Anterior cingulate cortex (tissue), 58 donors: ENCODE measurements at places on chromosomes 16 and 17.
A peak's percentile ranks its signal among the peaks of the same experiment; 100 is the strongest.

DNA sequence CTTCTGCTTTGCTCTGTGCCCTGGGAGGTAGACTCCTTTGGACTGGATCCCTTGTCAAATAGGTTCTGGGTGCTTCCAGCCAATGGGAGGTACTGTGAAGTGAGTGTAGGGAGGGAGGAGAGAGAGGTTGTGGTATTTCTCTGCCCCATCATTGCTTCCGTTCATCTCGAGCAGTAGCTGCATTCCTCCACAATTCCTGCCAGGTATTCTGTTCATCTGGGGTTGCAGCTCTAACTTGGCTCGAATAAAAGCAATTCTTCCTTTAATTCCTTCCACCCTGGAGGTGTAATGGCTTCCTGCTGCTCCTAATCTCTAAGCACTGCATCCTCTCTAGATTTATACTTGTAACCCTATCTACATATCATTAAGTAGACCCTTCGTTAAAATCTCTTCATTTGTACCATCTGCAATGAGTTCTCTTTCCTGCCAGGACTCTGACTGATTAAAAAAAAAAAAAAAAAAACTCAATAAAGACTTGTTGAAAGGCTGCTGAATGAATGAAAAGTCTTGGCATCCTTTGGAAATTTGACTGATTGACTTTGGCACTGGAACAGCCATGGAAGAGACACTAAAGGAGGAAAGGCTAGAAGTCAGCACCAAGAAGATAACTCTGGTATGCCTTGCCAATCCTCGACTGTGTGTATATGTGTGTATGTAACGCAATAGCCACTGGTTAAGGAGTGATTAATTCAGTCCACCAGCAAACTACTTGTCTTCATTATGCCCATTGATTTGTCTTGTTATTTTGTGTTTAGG lies 616.9 kb upstream of the SOX9 start:
- DNase-seq: no peak

GRCh38 chr16:8915722-8916301 lies 33.7 kb downstream of the LITAFD start:
- DNase-seq: no peak

GRCh38 chr16:54891346-54891745 lies 39.3 kb upstream of the IRX5 start:
- DNase-seq: no peak

GRCh38 chr17:28282596-28282995 lies 36.4 kb upstream of the TMEM97 start:
- no peak for DNase-seq

DNA sequence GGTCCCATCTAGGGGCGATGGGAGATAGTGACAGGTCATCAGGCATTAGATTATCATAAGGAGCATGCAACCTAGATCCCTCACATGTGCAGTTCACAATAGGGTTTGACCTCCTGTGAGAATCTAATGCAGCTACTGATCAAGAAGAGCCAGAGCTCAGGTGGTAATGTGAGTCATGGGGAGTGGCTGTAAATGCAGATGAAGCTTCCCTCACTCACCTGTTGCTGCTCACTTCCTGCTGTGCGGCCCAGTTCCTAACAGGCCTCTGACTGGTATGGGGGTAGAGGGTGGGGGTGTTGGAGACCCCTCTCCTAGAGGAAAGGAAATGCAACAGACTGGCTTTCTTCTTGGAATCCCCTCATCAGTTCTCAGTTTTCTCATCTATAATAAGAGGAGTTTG lies 131.4 kb downstream of the CA10 start:
- DNase-seq: no peak

- DNase-seq: peak; percentile 62
These were observed at the start of gene CACNB1 for GRCh38 chr17:39197380-39198185. CACNB1 (minus strand) TSS chr17:39197669; CDS start chr17:39197495, 174 bp downstream.

GRCh38 chr16:19130852-19131824 lies 17.4 kb downstream of the ITPRIPL2 start:
- peak; percentile 32 for DNase-seq

GRCh38 chr17:43020789-43021740 lies 1.1 kb downstream of the VAT1 start:
- no peak for DNase-seq

DNA sequence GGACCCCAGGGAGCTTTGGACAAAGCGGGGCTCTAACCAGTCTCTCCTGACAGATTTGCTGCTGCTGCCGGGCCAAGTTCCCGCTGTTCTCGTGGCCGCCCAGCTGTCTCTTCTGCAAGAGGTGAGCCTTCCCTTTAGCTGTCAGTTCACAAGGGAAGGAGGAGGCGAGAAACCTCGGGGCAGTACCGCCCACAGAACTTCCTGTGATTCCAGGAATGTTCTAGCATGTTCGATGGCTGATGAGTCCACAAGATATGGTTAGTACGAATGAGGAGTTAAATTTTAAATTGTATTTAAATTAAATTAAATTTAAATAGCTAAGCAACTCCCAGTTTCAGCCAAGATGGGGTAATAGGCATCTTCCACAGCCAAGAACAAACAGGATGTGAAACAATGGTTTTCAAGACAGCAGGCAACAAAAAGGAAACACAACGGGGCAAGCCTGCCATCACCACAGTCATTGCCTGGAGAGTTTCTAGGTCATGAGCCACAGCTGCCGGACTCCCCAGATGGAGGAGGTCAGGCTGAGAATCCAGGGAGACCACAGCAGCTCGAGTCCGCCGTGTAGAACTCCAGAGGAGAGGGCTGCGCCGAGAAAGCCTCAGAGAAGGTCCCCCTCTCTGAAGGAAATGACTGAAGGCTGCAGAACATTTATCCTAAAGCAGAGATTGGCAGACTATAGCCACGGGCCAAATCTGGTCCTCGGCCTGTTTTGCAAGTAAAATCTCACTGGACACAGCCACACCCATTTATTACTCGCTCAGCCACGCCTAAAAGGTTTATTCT lies 9.5 kb upstream of the TCF25 start:
- DNase-seq: peak; percentile 1

DNA sequence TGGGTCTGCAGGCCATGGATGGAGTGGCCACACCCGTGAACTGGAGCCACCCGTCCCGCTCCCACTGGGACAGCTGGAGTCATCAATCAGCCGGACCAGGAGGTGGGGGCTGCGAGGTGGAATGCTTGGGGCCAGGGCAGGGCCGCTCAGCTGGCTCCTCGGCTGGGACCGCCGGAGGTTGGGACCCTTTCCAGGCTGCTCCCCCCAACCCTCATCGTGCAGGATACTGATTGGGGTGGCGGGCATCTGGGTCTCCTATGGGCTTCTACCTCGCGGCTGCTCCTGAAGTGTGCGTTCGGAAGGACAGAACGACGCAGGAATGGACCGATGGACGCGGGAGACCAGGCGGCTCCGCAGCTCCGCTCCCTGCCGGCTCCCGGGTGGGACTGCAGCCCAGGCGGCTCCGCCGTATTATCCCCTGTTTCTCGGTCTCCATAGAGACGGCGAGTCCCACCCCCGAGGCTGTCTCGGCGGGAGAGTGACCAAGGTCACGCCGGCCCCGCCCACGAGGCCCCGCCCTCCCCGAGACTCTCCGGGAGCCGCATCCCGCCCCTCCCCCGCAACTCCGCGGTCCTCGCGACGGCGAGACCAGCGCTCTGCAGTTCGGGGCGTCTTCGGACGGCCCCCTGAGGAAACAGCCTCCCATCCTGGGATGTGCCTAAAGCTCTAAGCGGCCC lies at the start of gene TPPP3:
Gene TPPP3, minus strand, starts transcription at position 388 of the 677 bp plus-strand sequence. CDS start 2,387 bp downstream, outside the sequence.
- peak; percentile 55 for DNase-seq

DNA sequence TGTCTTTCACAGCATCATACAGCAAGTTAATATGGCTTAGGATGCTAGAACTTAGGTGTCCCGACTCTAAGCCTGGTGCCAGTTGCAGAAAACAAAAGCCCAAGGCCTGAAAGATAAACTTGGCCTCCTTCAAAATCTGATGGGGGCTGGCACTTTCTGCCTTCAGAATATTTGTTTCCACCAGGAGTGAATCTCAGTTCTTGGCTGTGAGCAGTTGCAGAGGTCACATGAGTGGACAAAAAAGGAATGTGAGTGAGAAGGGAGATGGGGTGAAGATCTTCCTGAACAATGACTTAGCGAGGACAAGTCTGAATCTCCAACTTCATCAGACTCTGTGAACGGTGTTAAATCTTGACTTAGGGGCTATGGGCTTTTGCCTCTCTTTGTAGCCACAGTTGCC lies 46.6 kb downstream of the HOXB1 start:
- no peak for DNase-seq

DNA sequence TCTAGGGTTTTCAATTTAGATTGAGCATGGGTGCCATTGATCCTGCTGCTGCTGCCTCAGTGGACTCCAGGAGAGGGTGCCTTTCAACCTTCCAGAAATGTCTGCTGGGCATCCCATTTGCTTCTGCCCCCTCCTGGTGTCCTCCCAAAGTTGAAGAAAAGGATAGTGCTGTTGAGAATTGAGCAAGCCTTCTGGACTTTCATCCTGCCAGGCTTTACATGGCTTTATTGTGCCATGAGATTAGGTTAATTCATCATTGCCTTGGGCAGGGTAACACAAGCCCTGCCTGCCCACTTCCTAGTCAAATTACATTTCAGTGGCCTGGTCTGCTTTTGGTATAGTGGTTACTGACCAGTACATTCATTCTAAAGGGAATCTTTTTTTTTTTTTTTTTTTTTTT lies 17.9 kb upstream of the TANGO6 start:
- DNase-seq: no peak

DNA sequence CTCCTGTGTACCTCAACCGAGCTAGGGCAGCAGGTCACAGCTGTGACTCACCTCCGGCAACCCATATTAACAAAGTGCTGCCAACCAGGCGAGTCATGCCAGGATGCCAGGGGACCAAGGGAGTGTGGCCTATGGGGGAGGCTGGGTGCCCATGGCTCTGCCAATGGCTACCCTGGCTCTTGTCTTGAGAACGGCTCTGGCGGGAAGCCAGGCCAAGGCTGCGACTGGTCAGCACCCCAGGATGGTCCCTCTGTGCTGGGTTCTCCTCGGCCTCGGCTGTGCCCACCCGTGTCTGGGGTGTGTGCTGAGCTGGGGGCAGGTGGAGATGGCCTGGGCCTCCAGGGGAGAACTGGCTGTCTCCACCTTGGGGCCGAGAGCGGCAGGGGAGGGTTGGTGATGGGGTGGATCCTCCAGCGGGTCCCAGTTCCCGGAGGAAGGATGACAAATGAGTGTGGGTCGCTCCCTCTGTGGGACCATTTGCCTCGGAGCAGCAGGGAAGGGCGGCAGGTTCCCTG lies 75.8 kb downstream of the MRC2 start:
- DNase-seq: no peak

GRCh38 chr16:10552998-10553491 lies 27.4 kb downstream of the EMP2 start:
- DNase-seq: no peak

GRCh38 chr17:47665655-47666054 lies 15.9 kb downstream of the KPNB1 start:
- no peak for DNase-seq

- DNase-seq: no peak
These were observed 22.9 kb upstream of the KRT17 start for GRCh38 chr17:41647038-41647813.

DNA sequence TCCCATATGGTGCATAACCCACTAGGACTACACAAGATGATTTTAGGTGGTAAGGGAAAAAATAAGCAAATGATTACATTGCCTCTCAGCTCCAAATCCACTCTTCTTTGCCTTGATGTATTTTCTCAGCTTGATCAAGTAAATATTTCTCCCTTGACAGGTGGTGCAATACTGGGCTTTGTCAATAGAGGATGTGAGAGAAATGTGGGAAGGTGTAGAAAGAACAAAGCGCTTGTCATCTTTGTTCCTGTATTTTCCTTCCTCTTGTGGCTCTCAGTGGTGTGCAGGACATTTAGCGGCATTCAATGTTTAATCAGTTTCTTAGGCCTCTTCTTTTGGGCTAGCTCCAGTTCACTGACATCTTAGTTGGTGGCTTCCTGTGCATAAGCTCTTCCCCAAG lies 1165.8 kb upstream of the GOT2 start:
- DNase-seq: no peak
